ENCODE measurements at places on chromosomes 13 and 19.

DNA sequence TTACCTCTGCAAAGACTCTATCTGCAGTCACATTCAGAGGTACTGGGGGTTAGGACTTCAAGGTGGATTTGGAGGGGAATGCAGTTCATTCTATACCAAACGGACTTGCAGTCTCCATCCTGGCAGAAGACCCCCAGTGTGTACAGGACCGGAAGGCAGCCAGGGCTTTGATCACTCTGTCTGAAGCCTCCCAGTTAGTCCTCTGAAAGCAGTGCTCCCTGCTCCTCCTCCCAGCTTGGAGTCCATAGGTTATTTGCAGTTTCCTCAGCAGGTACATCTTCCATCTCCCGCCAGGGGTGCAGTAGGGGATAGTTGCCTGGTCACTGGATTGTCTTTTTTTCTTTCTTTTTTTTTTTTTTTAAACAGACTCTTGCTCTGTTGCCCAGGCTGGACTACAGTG, 78.8 kb upstream of the KCTD15 start:
- no peak for DNase-seq

DNA sequence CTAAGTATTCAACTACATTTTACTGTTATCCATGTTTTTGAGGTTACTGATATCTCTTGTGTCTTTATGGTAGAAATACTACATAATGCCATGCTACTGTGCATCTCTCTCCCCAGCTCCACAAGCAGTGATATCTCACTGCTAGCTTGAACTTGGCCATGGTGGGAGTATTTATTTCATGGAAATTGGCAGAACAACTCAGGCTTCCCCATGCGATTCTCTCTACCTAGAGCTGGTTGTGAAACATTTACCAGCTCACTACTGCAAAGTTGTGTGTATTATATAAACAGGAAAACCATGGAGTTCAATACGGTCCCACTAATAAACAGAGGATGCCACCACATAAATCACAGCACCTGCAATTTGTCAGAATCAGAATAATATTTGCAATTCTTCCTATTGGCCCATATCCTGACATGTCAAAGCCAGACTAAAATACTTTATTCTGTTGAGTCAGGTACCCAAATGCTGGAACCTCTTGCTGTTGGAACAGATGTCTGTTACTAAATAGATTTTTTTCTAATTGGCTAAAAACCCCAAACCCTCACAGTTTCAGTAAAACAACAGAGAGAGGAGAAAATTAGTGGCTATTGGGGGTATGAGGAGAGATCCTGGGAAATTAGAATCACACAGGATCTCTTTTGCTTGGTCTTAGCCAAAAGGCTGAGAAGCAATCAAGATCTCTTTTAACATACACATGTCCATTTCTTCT, 91.4 kb upstream of the SLC10A2 start:
- no peak for DNase-seq

GRCh38 chr19:15126131-15126910, 19.1 kb downstream of the SYDE1 start:
- no peak for DNase-seq

GRCh38 chr13:110922506-110922905, 7.6 kb upstream of the ANKRD10 start:
- no peak for DNase-seq

DNA sequence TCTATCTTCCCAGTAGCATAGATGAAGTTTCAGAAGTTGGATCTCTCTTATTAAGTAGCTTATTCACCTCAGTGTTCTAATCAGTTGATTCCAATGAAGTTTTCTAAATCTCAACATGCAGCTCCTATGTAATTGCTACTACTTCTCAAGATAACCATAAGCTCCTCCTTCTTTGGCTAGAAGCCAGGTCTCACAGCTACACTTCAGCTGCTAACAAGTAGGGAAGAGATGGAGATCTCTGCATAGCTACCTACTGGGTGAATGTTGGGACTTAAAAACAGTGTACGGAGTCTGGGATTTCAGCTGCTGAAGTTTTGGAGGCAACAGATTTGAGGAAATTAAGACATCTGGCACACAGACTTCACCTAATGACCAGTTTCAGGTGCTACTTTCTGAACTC, 661.0 kb downstream of the SLITRK1 start:
- no peak for DNase-seq

DNA sequence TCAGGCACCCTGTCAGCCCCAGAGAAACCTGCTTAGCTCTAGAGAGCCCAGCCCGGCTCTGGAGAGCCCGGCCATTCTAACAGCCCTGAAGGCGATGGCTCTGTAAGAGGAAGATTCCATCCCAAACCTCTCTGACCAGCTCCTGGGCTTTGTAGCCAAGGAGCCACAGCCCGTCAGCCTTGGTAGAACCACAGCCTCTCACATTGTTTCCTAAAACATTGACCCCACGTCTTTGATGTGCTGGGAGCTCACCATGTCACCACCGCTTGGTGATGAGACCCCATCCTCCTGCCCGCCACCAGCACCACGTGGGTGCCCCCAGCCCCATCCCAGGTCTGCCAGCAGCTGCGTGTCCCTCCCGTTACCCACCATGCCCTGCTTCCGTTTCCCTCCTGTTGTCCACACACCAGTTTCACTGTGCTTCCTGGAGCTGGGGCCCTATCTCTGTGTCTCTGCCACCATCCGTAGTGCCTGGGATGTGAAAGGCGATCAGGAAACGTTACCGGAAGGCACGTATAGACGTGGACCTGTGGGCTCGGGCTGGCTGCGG, 94.2 kb upstream of the MCF2L start:
- no peak for DNase-seq

- no peak for DNase-seq
Measured at GRCh38 chr13:77465603-77466195, 69.8 kb upstream of the SCEL start.

GRCh38 chr19:1491114-1491848, at the start of gene REEP6:
TSS of gene REEP6 (plus strand) at chr19:1491181. CDS start at chr19:1491270, 89 bp downstream.
- no peak for DNase-seq

DNA sequence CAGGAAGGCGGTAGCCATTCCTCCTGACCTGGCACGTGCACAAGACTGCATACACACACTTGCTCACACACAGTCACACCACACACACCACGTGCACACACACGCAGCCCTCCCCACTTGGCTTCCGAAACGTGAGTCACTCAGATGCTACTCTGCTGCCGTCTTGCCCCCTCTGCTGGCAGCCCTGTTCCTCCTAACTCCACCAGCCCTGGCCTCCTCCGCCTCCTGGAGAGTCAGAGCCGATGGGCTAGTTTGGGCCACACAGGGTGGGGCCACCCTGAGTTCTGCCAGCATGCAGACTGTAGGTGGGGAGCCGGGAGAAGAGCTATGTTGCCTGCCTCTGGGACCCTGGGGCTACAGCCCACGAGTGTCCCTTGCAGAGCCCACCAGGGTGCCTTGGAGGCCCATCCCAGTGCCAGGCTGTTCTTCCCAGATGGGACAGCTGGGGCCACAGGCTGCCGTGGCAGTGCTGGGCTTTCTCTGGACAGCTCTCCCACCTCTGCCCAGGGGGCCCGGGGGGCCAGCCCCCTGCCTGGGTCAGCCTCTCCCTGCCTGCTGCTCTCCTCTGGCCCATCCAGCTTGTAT, 12.1 kb downstream of the PIN1 start:
- no peak for DNase-seq

DNA sequence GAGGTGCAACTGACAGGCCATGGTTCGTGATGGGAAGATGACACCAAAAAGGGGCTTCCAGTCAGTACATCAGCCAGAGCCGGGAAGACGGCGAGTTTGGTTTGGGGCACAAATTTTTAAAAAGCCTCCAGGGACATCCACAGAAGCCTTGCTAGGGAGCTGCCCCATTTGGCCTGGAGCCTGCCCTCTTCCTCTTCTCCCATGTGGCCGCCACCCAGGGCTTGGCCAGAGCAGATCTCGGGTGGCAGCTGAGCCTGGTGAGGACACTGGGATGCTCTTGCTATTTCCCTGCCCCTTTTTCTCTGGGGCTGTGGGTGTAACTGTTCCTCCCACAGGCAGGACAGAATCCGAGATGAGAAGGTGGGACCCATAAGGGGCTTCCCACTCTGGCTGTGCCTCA, 8.2 kb downstream of the ETFB start:
- no peak for DNase-seq

DNA sequence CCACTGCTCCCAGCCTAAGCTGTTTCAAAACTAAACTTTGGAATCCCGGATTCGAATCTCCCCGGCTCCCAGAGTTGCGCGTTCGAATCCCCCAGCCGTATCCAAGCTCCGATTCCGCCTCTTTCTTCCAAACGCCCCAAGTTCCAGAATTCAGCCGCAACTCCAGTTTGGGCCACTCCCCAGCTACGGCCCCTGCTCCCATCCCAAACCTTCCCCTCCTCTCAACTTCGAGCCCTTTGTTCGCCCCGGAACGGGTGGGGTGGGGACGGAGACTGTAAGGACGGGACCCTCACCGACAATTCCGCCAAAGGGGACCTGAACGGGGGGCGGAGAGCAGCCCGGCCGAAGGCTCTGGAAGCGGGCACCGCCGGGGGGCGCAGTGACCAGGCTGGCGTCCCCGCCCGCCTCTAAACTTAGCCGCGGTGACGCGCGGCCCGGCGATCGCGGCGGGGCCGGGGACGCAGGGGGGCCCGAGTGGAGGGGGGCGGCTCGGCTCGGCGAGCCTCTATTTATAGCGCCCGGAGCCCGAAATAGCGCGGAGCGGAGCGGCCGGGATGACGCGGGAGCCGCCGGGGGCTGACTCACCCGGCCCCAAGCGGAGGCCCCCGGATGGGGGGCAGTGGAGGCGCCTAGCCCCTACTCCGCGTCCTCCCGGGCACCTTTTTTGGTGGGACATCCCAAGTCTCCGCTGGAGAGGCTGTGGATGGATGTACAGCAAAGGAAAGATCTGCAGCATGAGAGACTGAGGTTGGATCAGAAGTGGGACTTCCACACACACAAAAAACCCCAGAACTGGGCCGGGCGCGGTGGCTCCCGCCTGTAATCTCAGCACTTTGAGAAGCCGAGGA, 4.9 kb upstream of the ERCC1 start:
- DNase-seq: no peak

- no peak for DNase-seq
Measured at GRCh38 chr19:42066075-42066754, 3.8 kb downstream of the GRIK5 start.

- DNase-seq: no peak
Measured at GRCh38 chr19:18500799-18501198, 21.1 kb downstream of the ELL start.

DNA sequence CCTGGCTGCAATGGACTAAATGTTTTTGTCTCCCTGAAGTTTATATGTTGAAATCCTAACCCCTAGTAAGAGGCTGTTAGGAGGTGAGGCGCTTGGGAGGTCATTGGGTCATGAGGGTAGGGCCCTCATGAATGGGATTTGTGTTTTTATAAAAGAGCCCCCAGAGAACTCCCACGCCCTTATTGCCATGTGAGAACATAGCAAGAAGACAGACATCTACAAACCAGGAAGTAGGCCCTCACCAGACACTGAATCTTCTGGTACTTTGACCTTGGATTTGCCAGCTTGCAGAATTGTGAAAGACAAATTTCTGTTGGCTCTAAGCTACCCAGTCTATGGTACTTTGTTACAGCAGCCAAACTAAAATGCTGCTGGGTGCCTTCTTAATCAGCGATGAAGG, 96.1 kb upstream of the SPATA13 start:
- no peak for DNase-seq

GRCh38 chr19:53212703-53213320, 19.7 kb upstream of the ZNF665 start:
- no peak for DNase-seq

DNA sequence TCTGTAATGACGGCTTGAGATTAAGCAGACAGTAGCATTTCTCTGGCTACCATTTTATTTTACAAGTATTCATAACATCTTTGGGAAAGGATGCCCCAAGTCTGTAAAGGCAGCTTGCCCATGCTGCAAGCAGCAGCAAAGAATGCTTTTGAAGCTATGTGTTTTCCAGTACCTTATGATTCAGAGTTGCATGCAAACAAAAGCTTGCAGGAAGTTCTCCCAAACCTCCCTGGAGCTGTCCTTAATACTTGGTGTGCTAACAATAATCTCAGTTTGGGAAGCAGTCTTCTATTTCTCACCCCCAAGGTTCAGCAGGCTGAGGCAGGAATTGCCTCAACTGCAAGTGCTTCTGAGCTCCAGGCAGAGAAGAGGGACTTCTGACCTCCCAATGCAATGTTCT, 60.8 kb downstream of the CCNA1 start:
- DNase-seq: no peak

- no peak for DNase-seq
Measured at GRCh38 chr13:45178349-45179162, 22.3 kb downstream of the KCTD4 start.

- DNase-seq: no peak
Measured at GRCh38 chr13:21882766-21883165, 211.9 kb downstream of the FGF9 start.

GRCh38 chr13:48976576-48977285, 1.0 kb downstream of the FNDC3A start:
- DNase-seq: peak; percentile 71

GRCh38 chr13:28981530-28981929, 161.4 kb downstream of the MTUS2 start:
- DNase-seq: no peak

DNA sequence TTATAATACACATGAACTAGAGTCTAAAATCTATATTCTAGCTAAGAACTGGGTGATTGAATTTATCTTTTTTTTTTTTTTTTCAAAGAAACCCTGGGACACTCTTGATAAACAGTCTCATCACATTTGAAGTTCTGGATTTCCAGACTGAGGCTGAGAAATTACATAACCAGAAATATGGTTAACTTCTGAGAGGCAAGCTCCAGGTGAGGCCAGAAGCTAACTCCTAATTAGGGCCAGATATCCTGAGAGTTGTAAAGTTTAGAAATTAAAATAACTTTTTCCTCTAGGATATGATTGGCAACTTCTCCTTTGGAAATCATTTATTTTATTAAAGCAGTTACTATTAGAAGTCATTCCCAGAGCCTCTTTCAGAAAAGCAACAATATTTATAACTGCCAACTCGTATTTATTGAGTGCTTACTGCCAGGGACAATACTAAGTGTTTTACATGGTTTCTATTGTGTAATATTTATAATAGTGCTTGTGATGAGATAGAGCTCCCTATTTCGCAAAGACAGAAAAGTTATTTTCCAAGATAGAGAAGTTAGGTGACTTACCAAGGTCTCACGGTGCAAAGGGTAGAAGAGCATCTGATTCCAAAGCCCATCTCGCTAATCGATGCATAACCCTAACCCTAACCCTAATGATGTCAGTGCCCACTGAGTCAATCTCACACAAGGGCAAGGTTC, 187.7 kb downstream of the DCT start:
- DNase-seq: no peak

- DNase-seq: no peak
Measured at GRCh38 chr13:54484166-54484565, 1455.6 kb downstream of the OLFM4 start.

- DNase-seq: no peak
Measured at GRCh38 chr13:90956031-90956430, 391.5 kb upstream of the MIR17HG start.

- no peak for DNase-seq
Measured at GRCh38 chr13:111204438-111205177, 89.5 kb downstream of the ARHGEF7 start.
